ENCODE measurements at places on chromosomes 1 and 21.

DNA sequence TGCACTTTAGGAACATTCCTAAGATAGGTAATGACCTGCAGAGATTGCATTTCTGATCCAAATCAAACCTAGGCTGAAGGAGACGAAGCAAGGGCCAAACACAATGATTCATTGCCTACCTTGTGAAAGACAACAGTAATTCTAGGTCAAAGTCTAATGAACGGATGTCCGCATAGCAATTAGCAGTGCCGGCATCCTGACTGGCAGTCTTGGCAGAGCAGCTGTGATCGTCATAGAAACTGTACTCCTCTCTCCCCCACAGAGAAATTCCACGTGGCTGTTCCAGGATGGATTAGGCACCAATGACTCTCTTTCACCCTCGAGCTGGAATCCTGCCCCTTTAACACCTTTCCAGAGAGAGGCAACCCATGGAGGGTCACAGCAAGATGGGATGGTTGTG lies 28.9 kb upstream of the VAV3 start:
- DNase-seq = no peak

GRCh38 chr1:194533641-194534040 lies 1347.2 kb upstream of the B3GALT2 start:
- no peak for DNase-seq

DNA sequence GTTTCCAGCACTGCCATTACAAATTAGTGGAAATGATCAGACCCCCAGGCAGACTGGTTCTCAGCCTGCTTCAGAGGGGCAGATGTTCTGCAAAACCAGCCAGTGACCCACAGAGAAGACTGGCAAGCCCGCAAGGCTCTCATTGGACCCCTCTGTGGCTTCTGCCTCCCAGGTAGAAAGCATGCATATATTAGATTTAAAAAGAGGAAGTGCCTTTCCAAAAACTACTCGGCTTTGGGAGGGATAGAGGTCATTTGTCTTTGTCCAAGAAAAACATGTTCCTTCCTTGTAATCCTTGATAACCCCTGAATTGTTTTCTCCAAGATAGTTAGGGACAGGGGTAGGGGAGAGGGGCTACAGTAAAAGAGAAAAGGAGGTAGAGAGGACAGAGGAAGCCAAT lies 11.8 kb downstream of the HIVEP3 start:
- DNase-seq = no peak

DNA sequence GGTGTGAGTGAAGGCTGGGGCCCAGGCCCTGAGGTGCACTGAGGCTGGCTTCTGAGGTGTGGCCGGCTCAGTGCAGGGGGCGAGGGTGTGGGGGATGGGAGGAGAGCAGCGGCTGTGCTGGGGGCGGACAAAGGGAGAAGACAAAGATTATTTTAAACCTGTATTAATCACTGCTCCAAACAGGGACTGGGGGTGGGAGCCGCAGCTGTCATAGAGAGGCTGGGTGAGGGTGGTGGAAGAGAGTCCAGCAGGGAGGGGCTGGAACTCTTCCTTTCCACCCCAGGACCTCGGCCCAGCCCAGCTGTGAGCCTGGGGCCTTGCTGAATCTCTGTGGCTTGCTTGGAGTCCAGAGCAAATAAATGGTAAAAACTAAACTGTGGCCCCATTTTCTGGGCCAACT lies 106.9 kb downstream of the KCND3 start:
- DNase-seq = no peak

Measured in KG1 (cell line).